Uterine smooth muscle cell (primary cell): ENCODE measurements at places on chromosomes 2 and 18. TPM values are rescaled to one million over a fixed set of nuclear protein-coding genes. Genes with fewer than 3 reads are reported as not detected.

The AGXT gene
- under 0.01 TPM in 1 of 2 replicates, not detected in the other for total RNA-seq

The IL36A gene
- not detected in 2 replicates for total RNA-seq

The TOGARAM2 gene
- under 0.01 and 0.11 TPM in 2 replicates for total RNA-seq

The C1QL2 gene
- total RNA-seq, result not detected in 2 replicates

The KANSL1L gene
- total RNA-seq, result 15.5 and 23.4 TPM in 2 replicates

The HOXD3 gene
- total RNA-seq, result 0.25 and 0.33 TPM in 2 replicates

The UGT1A1 gene
- total RNA-seq, result not detected in 2 replicates

The KIF1A gene
- not detected in 2 replicates for total RNA-seq

The MFF gene
- total RNA-seq, result 65.3 and 75.4 TPM in 2 replicates

The HSPE1 gene
- 140 and 252 TPM in 2 replicates for total RNA-seq

The MZT2A gene
- total RNA-seq, result 71.1 and 123 TPM in 2 replicates
